ENCODE measurements at places on chromosomes 4 and X. TPM values are rescaled to one million over a fixed set of nuclear protein-coding genes. Genes with fewer than 3 reads are reported as not detected.

The FGF5 gene
- total RNA-seq = 5.4 TPM

The ADH5 gene
- 270 TPM for total RNA-seq

The FAM53A gene
- 0.77 TPM for total RNA-seq

The SPANXA1 gene
- not detected for total RNA-seq

The GCNA gene
- total RNA-seq = 2.3 TPM

The FGB gene
- not detected for total RNA-seq

The FGF13 gene
- total RNA-seq = 4.6 TPM

The ENPP6 gene
- 0.17 TPM for total RNA-seq

The ATP11C gene
- total RNA-seq = 56.0 TPM

The WDR17 gene
- total RNA-seq = 2.1 TPM

The RNF175 gene
- total RNA-seq = 0.26 TPM

The SYP gene
- total RNA-seq = 0.17 TPM

The RENBP gene
- total RNA-seq = 5.4 TPM

The HMGB3 gene
- 5.4 TPM for total RNA-seq

The UGT2B10 gene
- not detected for total RNA-seq

The FAM9C gene
- under 0.01 TPM for total RNA-seq

The THAP9 gene
- total RNA-seq = 5.6 TPM

The XAGE2 gene
- not detected for total RNA-seq

The ETDA gene
- not detected for total RNA-seq

The CT45A5 gene
- not detected for total RNA-seq

The ZNF732 gene
- total RNA-seq = 0.33 TPM

The VEGFD gene
- total RNA-seq = 2.0 TPM

The ADRA2C gene
- total RNA-seq = 0.26 TPM

The PWWP3B gene
- total RNA-seq = not detected

The MAGEB18 gene
- not detected for total RNA-seq

The NHSL2 gene
- 4.1 TPM for total RNA-seq

The SATL1 gene
- not detected for total RNA-seq

The DRD5 gene
- not detected for total RNA-seq

The OFD1 gene
- 15.5 TPM for total RNA-seq

The NR3C2 gene
- total RNA-seq = 7.4 TPM

The UGT2A1 gene
- total RNA-seq = not detected

The AFP gene
- 0.83 TPM for total RNA-seq

The IDUA gene
- total RNA-seq = 10.3 TPM

All from fibroblast of lung (primary cell).